Activated CD8-positive, alpha-beta memory T cell treated with anti-CD3 and anti-CD28 coated beads for 24 hours (primary cell): ENCODE measurements at places on chromosomes 13 and 19.

GRCh38 chr13:93715866-93716265 lies 489.3 kb downstream of the GPC6 start:
- DNase-seq = no peak

DNA sequence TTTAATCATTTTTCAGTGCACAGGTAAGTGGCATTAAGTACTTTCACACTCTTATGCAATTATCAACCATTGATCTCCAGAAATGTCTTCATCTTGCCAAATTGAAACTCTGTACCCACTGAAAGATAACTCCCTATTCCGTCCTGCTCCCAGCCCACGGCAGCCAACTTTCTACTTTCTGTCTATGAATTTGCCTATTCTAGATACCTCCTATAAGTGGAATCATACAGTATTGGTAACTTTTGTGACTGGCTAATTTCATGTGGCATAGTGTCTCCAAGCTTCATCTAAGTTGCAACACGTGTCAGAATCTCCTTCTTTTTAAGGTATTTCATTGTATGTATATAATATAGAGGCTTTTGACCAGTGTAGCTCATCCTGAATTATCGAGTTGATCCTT lies 5.7 kb upstream of the CEACAM18 start:
- DNase-seq = peak; percentile 51

GRCh38 chr13:20993661-20994440 lies 67.5 kb downstream of the LATS2 start:
- DNase-seq = no peak

- no peak for DNase-seq
These were observed 189.8 kb downstream of the KCTD12 start for GRCh38 chr13:76696370-76696769.

DNA sequence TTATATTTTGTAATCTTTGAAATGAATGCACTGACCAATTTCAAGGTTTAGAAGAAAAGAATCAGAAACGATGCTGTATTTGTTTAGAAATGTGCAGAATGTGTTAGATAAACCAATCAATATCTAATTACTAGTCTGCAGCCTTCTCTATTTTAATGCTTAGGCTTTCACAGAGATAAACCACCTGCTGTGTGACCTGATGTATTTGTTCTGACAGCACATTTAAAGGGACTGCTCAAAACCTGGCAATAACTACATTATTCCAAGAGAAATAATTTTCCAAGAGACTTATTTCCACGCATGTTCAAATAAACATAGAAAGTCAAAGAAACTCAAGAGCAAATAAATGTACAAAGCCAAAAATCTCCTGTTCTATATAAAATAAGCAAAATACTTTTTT lies 641.6 kb upstream of the PCDH20 start:
- no peak for DNase-seq

- no peak for DNase-seq
These were observed 511.6 kb upstream of the ARGLU1 start for GRCh38 chr13:107079423-107080049.

- DNase-seq = no peak
These were observed 64.9 kb upstream of the FGF14 start for GRCh38 chr13:102466610-102467190.

DNA sequence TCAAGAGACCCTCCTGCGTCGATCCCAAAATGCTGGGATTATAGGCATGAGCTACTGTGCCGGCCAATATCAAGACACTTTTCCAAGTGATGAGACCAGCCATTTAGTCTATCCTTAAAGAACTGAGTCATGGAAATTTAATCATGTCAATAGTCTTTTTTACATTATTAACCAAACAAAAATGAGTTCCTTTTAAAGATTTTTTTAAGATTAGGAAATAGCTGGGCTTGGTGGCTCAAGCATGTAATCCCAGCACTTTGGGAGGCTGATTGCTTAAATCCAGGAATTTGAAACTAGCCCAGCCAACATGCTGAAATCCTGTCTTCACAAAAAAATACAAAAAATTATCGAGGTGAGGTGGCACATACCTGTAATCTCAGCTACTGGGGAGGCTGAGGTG lies 16.7 kb upstream of the ZNF564 start:
- DNase-seq = no peak

GRCh38 chr13:75881109-75881775 lies 245.1 kb downstream of the LMO7 start:
- DNase-seq = no peak
